Stimulated activated CD8-positive, alpha-beta memory T cell treated with anti-CD3 and anti-CD28 coated beads, Interleukin-2, amount 100 ng/mL, for 48 hours (primary cell): ENCODE measurements at places on chromosomes 16 and 17.

DNA sequence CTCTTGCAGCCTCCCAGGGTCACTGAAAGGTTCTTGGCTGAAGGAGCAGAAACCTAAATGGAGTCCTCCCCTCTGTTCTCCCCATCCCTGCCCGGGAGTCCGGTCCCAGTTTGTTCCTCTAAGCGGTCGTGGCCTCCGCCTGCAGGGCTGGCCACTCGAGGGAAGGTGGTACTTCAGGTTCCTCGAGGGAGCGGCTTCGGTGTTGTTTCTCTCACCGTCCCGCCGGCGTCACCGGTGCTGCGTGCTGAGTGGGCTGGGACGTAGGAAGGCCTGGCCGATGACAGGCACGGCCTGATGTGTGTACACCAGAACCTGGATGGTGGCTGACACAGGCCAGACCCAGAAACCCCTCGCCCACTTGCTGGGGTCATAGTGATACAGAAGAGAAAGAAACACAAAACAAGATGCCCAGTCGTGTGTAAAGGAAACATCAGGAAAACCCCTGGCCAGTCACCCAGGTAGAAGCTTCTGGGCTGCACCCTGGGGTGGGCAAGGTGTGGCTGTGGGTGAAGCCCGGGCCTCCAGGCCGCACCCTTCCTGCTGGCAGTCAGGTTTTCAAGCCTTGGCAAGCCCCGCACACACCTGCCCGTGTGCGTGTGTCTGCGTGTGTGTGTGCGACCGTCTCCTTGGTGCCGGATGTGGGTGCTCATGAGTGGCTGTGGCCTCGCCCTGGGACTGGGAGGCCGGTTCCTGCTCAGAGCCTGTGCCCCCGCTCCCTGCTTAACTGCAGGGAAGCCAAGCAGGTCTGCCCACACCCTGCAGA lies 52.0 kb downstream of the BAIAP2 start:
- no peak for DNase-seq

- DNase-seq: no peak
These were observed 20.6 kb downstream of the HS3ST3B1 start for GRCh38 chr17:14321476-14321949.

- peak; percentile 23 for DNase-seq
These were observed 13.5 kb upstream of the DYNLRB2 start for GRCh38 chr16:80527297-80527696.

DNA sequence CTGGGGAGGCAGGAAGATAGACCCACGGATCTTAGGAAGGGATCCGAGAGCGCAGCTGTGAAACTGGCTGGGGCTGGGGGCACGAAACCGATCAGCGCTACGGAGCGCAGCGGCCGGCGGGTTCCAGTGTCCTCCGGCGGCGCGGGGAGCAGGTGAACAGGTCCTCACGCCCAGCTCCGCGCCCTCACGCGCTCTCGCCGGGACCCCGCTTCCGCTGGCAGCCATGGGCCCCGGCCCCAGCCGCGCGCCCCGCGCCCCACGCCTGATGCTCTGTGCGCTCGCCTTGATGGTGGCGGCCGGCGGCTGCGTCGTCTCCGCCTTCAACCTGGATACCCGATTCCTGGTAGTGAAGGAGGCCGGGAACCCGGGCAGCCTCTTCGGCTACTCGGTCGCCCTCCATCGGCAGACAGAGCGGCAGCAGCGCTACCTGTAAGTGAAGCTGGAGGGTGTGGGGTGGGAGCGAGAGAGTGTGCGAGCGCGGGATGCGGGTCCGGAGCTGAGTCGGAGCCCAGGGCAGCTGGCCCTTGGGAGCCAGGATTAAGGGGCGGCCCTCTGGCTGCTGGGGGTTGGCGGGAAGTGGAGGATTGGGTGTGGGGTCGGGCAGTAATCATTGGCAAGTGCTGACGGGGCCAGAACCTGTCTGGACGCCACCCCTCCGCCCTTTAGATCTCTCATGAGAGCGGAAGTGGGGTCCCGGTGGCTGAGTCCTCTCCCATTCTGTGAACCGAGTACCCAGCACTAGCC lies 479 bp downstream of the ITGA3 start:
- peak; percentile 60 for DNase-seq

- DNase-seq: no peak
These were observed 66.4 kb downstream of the NDEL1 start for GRCh38 chr17:8502126-8502525.

DNA sequence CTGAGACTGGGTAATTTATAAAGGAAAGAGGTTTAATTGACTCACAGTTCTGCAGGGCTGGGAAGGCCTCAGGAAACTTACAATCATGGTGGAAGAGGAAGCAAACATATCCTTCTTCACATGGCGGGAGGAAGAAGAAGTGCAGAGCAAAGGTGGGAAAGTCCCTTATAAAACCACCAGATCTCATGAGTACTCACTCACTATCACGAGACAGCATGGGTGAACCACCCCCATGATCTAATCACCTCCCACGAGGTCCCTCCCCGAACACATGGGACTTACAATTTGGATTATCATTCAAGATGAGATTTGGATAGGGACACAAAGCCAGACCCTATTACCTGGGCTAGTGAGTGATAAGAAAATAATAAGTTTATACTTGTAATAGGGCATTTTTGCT lies 70.6 kb upstream of the HS3ST2 start:
- DNase-seq: no peak

- no peak for DNase-seq
These were observed 34.0 kb downstream of the WSB1 start for GRCh38 chr17:27327871-27328270.

DNA sequence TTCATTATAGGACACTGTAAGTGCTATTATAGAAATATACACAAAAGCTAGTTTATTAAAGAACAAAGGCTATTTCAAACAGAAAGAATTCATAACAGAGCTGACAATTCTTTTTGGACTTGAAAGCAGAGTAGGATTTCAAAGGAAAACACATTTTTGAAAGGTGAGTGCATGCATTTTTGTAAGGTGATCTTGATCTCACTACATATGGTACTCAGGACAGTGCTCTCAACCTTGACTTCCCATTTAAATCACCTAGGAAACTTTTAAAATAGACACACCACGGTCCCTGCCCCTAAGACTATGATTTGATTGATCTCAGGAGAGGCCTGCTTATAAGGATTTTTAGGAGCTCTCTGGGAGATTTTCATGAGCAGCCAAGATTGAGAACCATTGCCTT lies 1362.0 kb downstream of the CDH8 start:
- DNase-seq: no peak

- no peak for DNase-seq
These were observed 80.2 kb upstream of the COX10 start for GRCh38 chr17:13989138-13989537.

DNA sequence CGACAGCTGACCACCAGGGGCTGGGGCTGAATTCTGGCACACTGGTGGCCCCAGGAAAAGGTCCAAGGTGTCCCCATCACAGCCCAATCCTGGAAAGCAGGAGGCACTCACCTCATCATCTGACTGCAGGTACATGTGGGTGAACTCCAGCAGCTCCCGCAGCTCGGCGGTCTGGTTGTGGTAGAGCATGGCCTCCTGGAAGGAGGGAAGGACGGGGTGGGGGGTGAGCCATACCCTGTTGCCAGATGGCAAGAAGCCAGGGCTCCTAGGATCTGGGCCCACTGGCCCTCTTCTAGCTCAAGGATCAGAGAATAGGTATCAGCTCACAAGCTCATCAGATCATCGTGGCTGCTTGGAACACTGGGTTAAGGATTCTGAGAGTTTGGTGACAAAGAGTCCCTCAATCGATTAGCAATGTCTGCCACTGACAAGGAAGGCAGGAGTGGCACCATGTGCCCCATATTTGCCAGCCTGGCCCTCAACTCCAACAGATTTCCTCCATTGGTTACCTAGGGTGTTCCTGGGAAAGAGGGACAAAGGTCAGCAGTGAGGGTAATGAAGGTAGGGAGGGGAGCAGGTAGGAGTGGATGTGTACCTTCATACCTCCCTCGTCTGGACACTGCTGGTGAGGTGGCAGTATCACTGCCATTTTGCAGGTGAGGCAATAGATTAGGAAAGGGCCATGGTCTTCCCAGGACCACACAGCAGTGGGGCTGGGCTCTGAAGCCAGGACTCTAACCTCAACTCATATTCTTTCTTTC lies 4.9 kb downstream of the P3H4 start:
- DNase-seq: no peak

- DNase-seq: no peak
These were observed 7.7 kb downstream of the NUBP1 start for GRCh38 chr16:10751291-10751697.

DNA sequence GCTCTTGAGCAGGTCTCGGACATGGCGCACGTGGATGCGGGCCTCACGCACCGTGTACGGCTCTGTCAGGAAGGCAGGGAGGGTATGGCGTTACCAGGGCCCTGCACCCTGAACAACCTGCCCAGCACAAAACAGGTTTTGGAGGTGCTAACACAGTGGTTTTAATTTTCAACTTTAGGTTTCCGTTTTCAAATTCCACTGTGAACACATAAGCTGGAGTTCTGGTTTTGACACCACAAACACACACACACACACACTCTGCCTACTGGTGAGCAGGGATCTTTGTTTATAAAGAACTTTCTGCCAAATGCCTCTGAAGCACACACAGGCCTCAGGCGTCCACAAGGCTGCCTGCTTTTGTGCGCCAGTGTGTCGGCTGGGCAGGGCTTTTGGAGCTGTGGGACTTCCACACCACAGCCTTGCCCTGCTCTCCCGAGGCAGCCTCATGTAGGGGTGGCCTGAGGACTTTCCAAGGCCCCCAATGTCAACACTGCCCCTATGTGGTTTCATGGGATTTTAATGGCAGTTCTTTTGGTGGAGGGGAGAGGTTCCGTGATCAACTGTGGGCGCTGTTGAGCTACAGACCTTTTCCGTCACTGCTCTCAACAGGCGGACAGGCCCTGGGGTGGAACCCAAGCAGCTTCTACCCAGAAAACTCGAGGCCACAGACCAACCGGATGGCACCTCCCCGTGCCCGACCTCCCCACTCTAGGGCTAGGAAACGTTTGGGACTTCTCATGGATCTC lies 9.4 kb downstream of the CLUH start:
- no peak for DNase-seq

- DNase-seq: no peak
These were observed 29.1 kb upstream of the RASD1 start for GRCh38 chr17:17525311-17525710.

DNA sequence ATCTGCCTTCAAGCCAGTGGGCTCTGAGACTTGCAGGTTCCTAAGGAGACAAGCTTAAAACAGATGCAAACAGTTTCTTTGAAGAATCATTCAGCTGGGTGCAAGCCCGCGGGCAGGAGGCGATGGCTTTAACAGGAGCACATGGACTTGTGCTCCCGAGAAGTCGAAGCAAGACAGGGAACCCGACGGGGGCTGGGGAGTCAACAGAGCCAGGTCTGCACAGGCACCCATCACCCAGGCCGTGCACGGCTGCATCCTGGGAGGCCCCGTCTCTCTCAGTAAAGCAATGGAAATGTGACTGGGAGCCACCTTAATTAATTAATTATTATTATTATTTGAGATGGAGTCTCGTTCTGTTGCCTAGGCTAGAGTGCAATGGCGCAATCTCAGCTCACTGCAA lies 333 bp upstream of the PTX4 start:
- DNase-seq: no peak

DNA sequence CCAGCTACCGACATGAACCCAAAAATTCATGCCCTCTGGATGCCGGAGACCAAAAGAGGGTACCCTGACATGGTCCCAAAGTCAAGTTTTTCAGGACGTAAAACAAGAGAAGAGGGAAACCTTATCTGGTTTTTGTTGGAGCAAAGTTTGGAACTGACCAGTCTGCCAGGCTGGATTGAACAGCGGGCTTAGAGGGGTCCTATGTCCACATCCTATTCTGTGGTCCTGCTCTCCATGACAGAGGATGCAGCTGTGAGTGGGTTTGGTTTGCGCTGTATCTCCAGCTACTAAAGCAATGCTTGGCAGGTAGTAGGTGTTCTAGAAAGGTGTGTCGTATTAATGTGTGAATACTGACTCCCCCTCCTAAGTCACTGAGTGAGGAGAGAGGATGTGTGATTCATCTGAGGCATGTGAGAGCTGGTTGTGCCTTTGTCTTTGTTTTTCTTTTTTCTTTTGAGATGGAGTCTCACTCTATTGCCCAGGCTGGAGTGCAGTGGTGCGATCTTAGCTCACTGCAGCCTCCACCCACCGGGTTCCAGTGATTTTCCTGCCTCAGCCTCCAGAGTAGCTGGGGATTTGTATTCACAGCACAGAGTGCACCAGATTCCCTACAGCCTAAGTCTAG lies 31.0 kb downstream of the PMM2 start:
- DNase-seq: no peak

DNA sequence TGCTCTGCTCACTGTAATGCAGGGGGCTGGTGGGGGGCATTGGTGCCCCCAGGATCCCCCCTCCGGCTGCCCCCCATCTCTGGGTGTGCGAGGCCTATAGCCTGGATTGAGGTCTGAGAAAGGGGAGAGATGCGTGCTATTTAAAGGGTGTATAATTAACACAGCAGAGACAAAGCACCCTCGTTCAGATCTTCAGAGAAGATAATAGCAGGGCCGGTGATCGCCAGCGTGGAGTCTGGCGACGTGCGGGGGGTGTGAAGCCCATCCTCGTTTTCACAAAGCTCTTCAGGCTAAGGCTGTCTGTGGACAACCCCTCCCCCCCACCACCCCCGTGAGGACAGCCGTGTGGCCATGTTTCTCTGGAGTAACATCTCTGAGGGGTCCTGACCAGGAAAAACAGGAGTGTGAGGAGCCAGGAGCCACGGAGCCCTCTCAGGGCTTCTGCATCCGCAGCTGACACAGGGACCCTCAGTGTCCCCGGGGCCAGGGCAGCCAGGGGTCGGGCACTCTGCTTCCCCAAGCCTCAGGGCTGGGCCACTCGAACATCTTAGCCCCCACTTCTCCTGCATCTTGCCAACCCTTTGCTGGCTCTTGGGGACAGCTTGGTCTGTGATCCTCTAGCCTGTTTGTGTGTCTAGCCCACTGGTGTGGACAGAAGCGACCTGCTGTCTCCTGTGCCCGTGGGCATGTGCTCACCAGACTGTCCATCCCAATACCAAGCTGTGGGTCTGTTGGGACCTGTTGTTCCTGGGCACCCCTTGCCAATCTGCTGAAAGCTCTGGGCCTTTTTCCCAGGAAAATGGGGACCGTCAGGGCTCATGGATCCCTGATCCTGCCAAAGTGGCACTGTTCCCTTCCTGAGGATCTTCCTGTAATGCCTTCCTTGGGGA lies 58.9 kb downstream of the BAIAP2 start:
- DNase-seq: no peak

GRCh38 chr16:75317101-75317522 lies 65.7 kb upstream of the BCAR1 start:
- DNase-seq: no peak
